ENCODE measurements at places on chromosomes 7 and 10. TPM values are rescaled to one million over a fixed set of nuclear protein-coding genes. Genes with fewer than 3 reads are reported as not detected.

DNA sequence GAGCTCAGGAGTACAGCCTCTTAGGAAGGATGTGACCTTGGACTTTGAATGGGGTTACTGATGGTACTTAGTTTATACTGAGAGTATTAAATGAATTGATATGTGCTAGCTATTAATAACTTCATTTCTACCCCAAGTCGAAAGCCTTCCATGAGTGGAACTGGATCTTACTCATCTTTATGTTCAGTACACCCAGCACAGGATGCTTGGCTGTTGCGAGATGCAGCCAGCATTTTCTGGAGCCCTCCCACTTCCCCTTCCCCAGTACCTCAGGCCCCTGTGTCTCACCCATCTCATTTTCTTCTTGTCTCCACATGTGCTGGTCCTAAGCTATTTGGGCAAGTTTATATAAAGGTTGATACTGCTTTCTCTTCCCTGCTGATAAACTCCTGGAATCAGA is 7.2 kb downstream of the UPP1 start:
- no peaks in the 10 kb centered on the region for H3K36me3 ChIP-seq
- no peaks in the 10 kb centered on the region for H3K4me1 ChIP-seq

- H3K4me1 ChIP-seq = no peaks in the 10 kb centered on the region
- H3K36me3 ChIP-seq = no peaks in the 10 kb centered on the region
- no peak overlapping the region for H3K27ac ChIP-seq
- H3K27me3 ChIP-seq = no peaks in the 10 kb centered on the region
Observed at GRCh38 chr7:7175075-7175695, 7.2 kb upstream of the C1GALT1 start.

DNA sequence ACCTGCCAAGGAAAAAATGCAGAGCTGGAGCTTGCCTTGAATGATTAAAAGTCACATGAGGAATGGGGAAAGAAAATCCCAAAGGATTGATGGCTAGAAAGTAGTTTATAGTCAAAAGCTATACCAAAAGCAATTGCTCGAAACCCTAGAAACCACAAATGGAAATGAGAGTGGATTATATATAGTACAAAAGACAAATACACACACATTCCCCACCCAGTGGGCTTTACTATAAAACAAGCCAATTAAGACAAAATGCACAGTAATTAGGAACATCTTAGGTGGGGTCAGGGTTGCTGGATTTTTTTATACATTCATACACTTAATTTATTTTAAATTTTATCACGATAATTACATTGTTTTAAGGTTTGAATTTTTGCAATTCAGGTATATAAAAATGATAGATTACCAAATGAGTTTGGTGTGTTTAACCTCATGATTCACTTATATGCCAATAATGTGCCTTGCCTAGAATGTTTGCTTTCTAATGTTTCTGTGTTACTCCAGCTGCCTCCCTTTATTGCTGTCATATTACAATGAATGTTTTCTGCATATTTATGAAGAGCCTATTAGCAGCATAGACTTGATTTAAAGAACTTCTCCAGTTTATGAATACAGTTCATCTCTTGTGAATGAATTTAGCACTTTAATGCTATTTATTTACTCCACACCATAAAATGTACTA is 421.3 kb downstream of the EXOC4 start:
- H3K27me3 ChIP-seq = no peaks in the 10 kb centered on the region
- no peak overlapping the region for H3K4me3 ChIP-seq
- no peaks in the 10 kb centered on the region for H3K4me1 ChIP-seq
- no peak overlapping the region for H3K27ac ChIP-seq
- no peaks in the 10 kb centered on the region for H3K36me3 ChIP-seq
- DNase-seq = no peak

DNA sequence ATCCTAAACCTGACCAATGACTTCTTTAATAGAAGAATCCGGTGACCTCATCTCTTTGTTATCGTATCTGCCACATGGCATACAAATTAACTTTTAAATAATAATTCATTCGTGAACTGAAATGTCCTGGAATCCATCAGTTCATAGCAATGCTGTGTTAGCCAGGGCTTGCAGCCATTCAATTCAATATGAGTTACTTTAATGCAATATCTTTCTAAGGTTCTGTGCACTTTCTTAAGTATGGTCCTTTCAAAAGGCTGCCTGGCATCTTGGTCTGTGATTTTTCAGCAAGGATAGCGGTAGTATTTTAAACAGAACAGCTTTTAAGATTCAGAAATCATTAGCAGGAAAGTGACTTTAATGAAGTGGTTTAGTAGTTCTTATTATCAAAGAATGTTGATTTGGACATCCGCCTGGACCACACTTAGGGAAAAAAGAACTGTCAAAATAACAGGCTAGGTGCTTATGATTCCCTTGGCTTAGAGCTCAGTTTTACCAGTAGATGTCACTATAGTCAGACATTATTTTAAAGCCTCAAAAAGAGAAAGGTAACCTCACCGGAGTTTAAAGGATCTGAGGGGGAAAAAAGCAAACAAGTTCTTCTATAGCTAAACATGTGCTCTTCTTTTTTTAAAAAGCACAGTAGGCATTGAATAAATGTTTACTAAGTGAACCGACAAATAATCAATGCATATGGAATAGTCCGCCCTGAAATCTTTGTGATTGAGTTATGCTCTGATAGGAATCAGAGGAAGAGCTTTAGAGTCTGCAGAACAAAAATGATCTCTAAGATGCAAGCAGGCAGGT is 22.7 kb downstream of the SLC35G1 start:
- no peaks in the 10 kb centered on the region for H3K36me3 ChIP-seq
- no peak overlapping the region for H3K4me3 ChIP-seq
- no peak overlapping the region for H3K27ac ChIP-seq
- no peak for DNase-seq

- H3K27me3 ChIP-seq = no peaks in the 10 kb centered on the region
- H3K4me1 ChIP-seq = no peaks in the 10 kb centered on the region
- no peak overlapping the region for H3K4me3 ChIP-seq
- DNase-seq = no peak
Observed at GRCh38 chr7:14483663-14484062, 418.9 kb downstream of the DGKB start.

DNA sequence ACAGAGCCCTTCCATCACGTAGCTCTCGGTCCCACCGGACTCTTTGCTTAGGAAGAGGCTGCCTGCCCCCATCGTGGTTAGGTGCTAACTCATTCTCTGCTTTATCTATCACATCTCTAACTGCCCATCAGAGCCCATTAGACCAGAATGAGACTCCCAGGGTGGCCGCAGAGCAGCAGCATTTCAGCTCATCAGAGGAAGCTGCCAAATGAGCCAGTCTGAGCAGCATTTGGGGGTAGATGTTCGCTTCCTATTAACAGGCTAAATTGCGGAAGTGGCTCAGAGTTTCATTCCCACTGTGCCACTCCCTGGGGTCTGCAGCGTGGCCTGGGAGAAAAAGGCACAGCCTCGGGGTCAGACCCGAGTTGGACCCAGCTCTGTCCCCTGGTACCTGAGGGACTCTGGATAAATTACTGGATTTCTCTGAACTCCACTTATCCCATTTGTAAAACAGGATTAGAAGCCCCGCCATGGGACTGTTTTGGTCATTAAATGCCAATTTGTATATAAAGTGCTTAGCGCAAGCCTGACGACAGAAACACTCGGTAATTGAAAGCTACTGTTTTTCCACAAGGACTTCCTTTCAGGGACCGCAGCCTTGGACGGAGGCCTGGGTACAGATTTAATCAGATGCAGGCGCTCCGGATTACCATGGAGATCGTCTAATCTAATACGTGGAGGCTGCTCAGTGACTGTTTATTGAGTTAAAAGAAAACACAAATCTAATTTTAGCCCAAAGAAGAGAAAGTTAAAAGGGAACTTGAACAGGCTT is 73.8 kb upstream of the PRLHR start:
- no peaks in the 10 kb centered on the region for H3K36me3 ChIP-seq
- peaks cover 13% of the 10 kb centered on the region for H3K4me1 ChIP-seq
- H3K4me3 ChIP-seq = no peak overlapping the region

- no peak overlapping the region for H3K27ac ChIP-seq
- peak; percentile 51 for DNase-seq
- H3K27me3 ChIP-seq = no peaks in the 10 kb centered on the region
- peaks cover 6% of the 10 kb centered on the region for H3K4me1 ChIP-seq
- peak overlapping the region; percentile 56 for H3K4me3 ChIP-seq
Observed at GRCh38 chr7:20783700-20784387, 2.8 kb downstream of the SP8 start.

DNA sequence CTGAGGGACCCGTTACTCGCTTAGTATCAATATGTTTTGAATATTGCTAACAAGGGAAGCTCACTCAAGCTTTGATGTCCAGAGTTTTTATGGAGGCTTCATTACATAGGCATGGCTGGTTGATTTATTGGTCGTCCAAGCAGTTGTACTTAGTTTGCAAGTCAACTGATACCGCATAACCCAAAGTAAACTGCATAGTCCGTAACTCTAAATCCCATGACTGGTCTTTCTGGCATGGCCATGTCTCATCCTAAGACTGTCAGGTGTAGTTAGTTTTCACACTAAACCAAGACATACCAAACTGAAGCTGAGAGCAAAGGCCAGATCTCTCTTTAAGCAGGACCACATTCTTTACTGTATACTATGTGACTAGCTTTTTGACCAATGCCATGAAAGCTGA is 397.9 kb downstream of the TFEC start:
- H3K27me3 ChIP-seq = no peaks in the 10 kb centered on the region
- no peak for DNase-seq
- H3K27ac ChIP-seq = no peak overlapping the region
- no peaks in the 10 kb centered on the region for H3K4me1 ChIP-seq

GRCh38 chr7:71636329-71636728 is 504.4 kb downstream of the GALNT17 start:
- no peaks in the 10 kb centered on the region for H3K36me3 ChIP-seq
- no peak for DNase-seq
- H3K4me3 ChIP-seq = no peak overlapping the region
- no peaks in the 10 kb centered on the region for H3K4me1 ChIP-seq
- H3K27me3 ChIP-seq = no peaks in the 10 kb centered on the region
- H3K27ac ChIP-seq = no peak overlapping the region

DNA sequence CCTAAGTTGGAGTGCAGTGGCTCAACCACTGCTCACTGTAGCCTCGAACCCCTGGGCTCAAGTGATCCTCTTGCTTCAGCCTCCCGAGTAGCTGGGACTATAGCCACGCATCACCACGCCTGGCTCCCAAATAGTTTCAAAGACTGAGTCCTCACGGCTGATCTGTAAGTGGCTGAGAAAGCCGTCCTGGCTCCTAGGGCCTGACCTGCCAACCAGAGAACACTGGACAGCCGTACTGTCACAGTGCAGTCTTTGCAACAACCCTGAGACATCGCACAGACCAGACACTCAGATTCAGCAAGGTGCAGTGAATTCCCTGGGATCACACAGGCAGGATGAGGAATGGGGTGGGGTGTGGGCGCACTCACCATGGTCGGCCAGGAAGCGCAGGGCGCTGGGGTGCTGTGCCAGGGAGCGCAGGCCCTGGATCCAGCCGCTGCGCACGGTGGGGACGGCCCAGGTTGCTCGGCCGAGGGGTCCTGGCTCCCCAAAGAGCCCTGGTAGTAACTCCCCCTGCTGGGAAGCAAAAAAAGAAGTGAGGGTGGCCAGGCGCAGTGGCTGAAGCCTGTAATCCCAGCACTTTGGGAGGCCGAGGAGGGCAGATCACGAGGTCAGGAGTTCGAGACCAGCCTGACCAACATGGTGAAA is 10.7 kb downstream of the BRAT1 start:
- H3K4me3 ChIP-seq = no peak overlapping the region
- H3K27me3 ChIP-seq = no peaks in the 10 kb centered on the region
- H3K27ac ChIP-seq = no peak overlapping the region

GRCh38 chr7:93817526-93817925 is 73.0 kb downstream of the TFPI2 start:
- H3K4me1 ChIP-seq = no peaks in the 10 kb centered on the region
- no peak for DNase-seq
- H3K27ac ChIP-seq = no peak overlapping the region
- H3K36me3 ChIP-seq = no peaks in the 10 kb centered on the region
- H3K4me3 ChIP-seq = no peak overlapping the region

DNA sequence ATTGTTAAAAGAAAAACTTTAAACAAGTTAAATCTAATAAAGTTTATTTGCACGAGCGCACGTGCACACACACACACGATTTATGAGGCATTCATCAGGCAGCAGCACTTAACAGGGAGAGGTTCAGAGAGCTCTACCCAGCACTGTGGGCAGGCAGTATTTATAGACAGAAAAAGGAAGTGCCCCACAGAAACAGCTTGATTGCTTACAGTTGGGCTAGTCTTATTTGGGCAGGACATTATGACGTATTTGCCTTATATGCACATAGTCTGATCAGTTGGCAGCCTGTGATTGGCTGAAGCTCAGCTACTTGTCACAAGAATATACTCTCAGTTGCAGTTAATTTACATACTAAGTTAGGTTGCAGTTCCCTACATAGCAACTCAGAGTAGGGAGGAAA is 1.2 kb upstream of the SDHAF3 start:
- H3K27ac ChIP-seq = peak overlapping the region; percentile 80
- H3K27me3 ChIP-seq = no peaks in the 10 kb centered on the region
- peak; percentile 42 for DNase-seq
- no peaks in the 10 kb centered on the region for H3K36me3 ChIP-seq
- H3K4me1 ChIP-seq = no peaks in the 10 kb centered on the region
- H3K4me3 ChIP-seq = peak overlapping the region; percentile 77

DNA sequence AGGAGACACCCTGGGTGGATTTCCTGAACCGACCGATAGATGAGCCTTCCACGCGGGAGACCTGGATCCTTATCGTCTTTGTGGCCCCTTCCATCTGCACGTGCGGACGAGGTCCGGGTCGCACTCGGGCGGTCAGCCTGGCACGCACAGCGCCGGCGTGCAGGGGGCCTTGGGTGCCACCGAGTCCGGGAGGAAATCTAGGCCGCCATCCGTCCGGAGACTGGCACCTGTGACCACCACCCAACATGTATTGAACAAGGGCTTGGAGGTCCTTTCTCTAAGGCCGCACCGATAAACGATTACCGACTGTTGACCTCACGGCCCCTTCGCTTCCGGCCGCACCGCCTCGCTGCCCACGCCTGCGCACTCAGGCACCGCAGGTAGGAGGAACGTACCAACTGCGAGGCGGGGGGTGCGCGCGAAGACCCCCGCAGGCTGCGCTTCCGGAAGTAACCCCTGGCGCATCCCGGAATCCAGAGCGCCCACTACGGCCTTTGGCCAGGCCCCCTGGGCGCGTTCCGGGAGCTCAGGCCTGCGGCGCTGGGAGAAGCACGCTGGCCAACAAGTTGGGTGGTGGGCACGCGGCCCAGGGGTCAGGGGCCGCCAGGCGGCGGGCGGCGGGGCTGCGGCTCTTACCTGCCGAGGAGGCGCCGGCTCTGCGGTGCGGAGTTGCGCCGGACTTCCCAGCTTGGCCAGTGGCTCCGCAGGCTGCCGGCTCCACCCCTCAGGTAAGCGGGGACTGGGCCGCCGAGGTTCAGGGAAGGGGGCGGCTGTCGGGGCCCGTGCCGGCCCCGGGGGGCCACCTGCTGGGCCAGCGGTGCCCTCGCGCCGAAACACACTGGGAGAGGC is at the start of the genes ACTR3C and LRRC61:
Gene ACTR3C, minus strand, starts transcription at position 713 of the 849 bp plus-strand sequence. CDS start 28,249 bp downstream, outside the sequence.
Gene LRRC61, plus strand, starts transcription at position 523 of the 849 bp plus-strand sequence. CDS start 13,507 bp downstream, outside the sequence.
- peak within 1 kb of the TSS; percentile 52 for H3K27ac ChIP-seq
- H3K36me3 ChIP-seq = no peaks in the 10 kb centered on the region
- H3K4me3 ChIP-seq = peak within 1 kb of the TSS; percentile 81
- peak; percentile 80 for DNase-seq
- H3K4me1 ChIP-seq = peaks cover 11% of the 10 kb centered on the region

Gene NUTM2B
- 11.0 TPM for total RNA-seq

Gene SH2D4B
- 0.55 TPM for total RNA-seq

Gene FERD3L
- not detected for total RNA-seq

Gene MYPN
- 1.8 TPM for total RNA-seq
